ENCODE measurements at places on chromosomes 12 and 14.
A peak's percentile ranks its signal among the peaks of the same experiment; 100 is the strongest.

DNA sequence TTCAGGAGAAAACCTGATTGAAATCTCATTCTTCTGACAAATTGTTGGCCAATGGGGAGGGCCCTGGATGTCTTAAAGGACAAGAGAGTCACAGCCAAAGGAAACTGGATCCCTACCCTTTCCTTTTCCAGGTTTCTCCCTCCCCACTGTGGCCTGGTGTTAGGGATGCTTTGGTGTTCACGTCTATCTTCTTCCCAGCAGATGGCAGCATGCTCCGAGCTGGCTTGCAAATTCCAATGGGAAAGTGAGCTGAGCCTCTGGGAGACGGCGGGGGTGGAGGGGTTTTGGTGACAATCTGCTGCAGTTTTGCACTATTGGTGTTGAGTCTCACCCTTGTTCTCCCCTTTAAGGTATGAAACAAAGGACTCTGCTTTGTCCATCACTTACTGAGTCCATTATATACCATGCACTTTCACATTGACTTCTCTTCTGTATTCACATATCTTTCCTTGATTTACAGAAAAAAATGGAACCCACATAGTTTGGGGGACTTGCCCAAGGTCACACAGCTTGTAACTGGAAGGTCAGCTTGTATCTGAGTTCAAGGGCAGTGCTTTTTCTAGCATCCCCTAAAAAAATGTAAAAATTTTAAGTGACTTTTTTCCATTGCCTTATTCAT, 39.3 kb downstream of the CCDC177 start:
- DNase-seq: no peak

DNA sequence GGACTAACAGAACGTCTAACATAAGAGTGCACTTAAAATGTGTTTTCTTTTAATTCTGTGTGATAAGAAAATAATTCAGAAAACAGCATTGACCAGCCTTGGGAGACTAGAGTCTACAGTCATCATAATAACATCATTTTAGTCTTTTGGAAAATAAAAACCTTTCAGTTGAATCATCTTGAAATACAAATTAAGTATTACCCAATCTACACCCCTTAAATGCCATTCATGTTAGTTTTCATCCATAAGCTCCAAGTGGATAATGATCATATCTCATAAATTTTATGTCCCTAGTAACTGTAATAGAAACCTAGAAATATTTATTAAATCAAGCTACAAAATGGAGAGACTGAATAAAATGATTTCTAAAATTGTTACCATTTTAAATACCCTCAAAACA, 32.4 kb downstream of the EPS8 start:
- no peak for DNase-seq

GRCh38 chr12:109541413-109541726, 31.9 kb downstream of the MMAB start:
- no peak for DNase-seq

DNA sequence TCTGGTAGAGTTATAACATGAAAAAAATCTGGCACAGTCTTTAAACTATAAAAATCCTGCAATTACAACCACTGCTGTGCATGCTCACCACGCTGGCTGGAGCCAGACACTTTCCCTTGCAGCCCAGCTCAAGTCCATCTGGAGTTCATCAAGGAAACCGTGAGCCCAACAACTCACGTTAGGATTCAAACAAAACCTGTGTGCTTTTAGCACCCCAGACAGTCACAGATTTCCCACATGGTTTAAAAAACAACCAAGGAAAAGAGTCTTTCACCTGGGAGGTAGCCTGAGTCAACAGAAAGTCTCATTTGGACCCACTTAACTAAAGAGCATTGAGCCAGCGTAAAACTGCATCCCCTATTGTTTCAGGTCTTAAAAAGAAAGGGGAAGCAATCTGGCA, 4.7 kb downstream of the LRIG3 start:
- no peak for DNase-seq

DNA sequence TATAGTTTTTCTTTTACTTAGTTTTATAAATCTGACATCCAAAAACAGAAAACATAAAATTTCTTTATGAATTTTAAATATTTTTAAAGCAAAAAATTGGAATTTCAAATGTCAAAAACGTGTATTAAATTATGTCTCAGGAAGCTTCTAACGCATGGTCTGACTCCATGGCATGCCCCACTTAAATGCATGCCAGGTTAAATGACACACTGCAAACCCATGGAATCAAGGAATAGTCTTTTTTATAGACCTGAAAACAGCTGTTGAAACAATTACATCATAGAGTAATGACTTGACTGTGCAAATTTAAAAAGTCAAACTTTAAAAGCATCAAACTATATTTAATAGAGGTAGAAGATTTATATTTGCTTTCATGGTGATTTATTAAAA, 96.1 kb upstream of the DACT1 start:
- no peak for DNase-seq

- no peak for DNase-seq
These were observed 9.2 kb upstream of the RAD52 start for GRCh38 chr12:958588-959123.

DNA sequence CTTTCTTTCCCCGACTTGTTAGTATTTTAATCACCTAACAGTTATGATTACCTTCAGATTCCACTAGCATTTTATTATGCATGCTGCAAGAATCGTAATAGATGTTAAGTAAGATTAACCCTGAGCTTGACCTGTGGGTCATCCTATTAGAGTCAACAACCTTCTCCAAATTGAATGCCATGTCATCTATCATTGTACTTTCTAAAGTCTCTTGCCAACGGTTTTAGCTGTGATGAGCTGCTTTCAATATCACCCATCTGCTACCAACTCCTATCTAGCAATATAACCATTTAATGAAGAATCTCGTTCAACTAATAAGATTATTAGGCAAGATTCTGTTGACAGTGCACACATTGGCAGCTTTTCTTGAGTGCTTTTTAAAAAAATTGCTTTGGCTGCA, 33.7 kb downstream of the DACT1 start:
- DNase-seq: no peak

DNA sequence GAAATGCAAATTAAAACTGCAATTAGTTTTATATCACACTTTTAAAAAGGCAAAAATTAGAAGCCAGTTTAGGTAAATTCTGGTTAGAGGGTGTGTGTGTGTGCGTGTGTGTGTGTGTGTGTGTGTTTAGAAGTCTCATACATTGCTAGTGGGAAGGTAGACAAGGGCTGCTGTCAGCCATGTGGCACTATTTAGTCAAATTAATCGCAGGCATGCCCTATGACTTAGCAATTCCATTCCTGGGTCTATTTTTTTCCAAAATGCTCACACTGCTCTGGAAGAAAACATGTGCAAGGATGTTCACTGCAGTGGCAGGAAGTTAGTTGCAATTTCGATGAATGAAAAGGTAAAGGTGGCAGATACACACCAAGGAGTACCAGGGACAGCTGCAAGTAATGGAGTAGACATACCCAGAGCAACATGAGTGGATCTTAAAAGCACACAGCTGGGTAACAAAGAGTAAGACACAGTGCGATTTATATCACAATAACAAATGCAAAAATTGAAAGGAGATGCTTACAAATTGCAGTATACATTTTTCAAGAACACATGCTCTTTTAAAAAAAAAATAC, 11.6 kb downstream of the CAPZA3 start:
- DNase-seq: no peak

GRCh38 chr12:111409780-111410430, 4.2 kb downstream of the SH2B3 start:
- DNase-seq: peak; percentile 30

- DNase-seq: no peak
These were observed 145.8 kb downstream of the GCH1 start for GRCh38 chr14:54756656-54757392.

DNA sequence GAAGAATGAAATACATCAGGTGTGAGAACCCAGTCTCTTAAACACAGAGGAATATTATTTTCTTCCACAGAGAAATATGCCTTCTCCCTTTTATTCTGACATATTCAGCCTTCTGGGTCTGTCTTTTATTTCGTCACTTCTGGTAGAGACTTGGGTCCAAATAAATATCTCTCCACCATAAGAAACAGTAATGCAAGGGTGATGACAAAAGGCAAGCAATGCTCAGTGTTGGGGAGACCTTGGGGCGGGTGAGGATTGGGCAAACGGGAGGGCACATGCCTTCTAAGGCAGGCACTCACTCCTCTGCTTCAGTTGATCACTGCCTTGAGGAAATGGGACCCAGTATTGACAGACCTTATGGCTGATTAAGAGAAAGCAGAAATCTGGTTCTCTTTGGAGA, 6.7 kb upstream of the SOCS2 start:
- no peak for DNase-seq

- DNase-seq: no peak
These were observed 10.7 kb upstream of the FRS2 start for GRCh38 chr12:69459477-69459876.

GRCh38 chr14:69672356-69672755, 61.0 kb downstream of the SUSD6 start:
- DNase-seq: no peak

DNA sequence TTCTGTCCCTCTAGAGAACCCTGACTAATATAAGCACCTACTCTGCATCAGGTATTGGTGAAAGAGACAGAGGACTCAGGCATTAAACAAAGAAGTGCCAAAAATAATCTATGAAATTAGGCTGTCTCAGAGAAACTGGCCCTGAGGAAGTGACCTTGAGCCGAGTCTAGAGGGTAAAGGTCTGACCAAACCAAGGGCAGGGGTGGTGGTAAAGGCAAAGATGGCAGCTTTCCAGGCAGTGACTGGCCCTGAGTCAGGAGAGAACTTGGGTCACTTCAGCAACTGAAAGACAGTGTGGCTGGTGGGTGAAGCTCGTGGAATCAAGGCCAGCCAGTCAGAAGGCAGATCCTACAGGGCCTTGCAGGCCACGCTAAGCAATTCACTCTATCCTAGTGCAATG, 30.6 kb downstream of the CDKL1 start:
- no peak for DNase-seq

GRCh38 chr12:118299791-118300460, 72.8 kb downstream of the TAOK3 start:
- DNase-seq: no peak

- DNase-seq: no peak
These were observed 167.6 kb downstream of the ACSS3 start for GRCh38 chr12:81245458-81245857.

DNA sequence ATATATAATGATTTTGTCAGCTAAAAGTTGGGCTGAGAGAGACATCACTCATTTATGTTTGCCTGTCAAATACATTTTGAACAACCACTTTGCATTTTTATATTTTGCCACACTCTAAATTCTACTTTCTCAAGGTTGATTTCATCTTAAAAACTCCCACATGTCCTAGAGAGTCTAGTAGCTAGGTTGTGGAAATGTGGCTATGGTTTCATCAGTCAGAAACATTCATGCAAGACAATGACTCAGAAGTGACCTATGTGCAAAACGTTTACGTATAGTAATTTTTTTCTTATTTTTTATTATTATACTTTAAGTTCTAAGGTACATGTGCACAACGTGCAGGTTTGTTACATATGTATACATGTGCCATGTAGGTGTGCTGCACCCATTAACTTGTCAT, 27.4 kb upstream of the PRKD1 start:
- no peak for DNase-seq

DNA sequence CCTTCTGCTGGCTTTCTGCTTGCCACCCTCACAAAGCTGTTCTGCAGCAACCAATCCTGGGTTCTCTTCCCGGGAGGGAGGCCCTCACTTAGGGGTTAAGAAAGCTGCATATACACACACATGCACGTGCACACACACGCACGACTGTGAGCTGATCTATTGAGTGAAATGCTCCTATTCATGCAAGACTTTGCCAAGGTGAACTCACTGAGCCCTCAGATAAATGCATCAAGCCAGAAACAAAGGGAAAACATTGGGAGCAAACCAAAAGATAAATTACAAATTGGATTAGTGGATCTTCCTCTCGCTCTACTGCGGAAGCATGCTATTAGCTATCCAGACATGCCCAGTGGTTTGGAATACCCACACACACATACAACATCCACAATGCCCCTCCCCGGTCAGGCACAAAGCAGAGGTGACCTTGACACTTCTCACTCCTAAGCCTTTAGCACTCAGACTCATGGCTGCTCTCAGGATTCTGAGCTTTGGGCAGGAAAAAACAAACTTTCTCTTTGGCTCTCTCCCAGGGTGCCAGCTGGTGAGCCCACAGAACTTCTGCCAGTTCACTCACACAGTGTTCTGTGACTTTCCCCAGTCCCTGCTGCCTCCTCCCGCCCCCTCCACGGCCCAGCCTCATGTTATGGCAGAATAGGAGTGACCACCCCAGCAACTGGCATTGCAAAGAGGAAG, 320.0 kb downstream of the DPF3 start:
- DNase-seq: no peak

- DNase-seq: no peak
These were observed 266.7 kb upstream of the HMGA2 start for GRCh38 chr12:65557438-65558181.

- no peak for DNase-seq
These were observed 120.3 kb upstream of the FLRT2 start for GRCh38 chr14:85409481-85410210.

GRCh38 chr12:119354172-119354571, 19.6 kb downstream of the CCDC60 start:
- no peak for DNase-seq

GRCh38 chr14:46399049-46399448, 252.5 kb downstream of the RPL10L start:
- DNase-seq: no peak

- DNase-seq: no peak
These were observed 1.8 kb downstream of the GLRX5 start for GRCh38 chr14:95536671-95537070.

DNA sequence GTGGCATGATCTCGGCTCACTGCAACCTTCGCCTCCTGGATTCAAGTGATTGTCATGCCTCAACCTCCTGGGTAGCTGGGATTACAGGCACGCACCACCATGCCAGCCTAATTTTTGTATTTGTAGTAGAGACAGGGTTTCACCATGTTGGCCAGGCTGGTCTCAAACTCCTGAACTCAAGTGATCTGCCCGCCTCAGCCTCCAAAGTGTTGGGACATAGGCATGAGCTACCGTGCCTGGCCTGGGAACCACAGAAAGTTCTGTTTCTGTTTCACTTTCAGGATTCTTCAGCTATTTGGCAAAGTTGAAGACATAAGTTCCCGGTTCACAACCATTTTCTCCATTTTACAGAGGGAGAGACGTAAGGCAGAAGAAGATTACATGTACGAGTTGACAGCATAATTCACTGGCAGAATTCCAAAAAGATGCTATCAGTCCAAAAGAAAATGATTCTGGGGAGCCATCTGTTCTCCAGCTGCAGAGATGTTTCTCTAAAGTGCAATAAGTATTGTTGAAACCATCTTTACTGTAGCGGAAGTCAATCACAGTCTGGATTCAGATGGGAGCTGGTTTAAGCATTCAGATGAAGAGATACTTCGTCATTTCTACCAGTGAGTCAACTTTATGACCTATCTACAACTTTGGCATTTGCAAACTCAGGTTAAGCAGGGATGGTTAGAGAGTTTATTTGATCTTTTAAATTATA, 8.1 kb upstream of the RNF34 start:
- DNase-seq: no peak

GRCh38 chr12:11754256-11754655, 104.8 kb downstream of the ETV6 start:
- no peak for DNase-seq

- no peak for DNase-seq
These were observed 521.3 kb upstream of the TMEM132C start for GRCh38 chr12:127745469-127746212.

GRCh38 chr12:64186789-64187188, 35.3 kb downstream of the KICS2 start:
- no peak for DNase-seq

- DNase-seq: no peak
These were observed 6.4 kb downstream of the SLC15A4 start for GRCh38 chr12:128817111-128818015.
